T-helper 17 cell (primary cell): ENCODE measurements at places on chromosomes 1 and 21.

- no peak for DNase-seq
Observed at GRCh38 chr1:243471026-243471685, 215.3 kb downstream of the SDCCAG8 start.

- DNase-seq, result no peak
Observed at GRCh38 chr1:182786223-182786994, 3.2 kb upstream of the NPL start.

DNA sequence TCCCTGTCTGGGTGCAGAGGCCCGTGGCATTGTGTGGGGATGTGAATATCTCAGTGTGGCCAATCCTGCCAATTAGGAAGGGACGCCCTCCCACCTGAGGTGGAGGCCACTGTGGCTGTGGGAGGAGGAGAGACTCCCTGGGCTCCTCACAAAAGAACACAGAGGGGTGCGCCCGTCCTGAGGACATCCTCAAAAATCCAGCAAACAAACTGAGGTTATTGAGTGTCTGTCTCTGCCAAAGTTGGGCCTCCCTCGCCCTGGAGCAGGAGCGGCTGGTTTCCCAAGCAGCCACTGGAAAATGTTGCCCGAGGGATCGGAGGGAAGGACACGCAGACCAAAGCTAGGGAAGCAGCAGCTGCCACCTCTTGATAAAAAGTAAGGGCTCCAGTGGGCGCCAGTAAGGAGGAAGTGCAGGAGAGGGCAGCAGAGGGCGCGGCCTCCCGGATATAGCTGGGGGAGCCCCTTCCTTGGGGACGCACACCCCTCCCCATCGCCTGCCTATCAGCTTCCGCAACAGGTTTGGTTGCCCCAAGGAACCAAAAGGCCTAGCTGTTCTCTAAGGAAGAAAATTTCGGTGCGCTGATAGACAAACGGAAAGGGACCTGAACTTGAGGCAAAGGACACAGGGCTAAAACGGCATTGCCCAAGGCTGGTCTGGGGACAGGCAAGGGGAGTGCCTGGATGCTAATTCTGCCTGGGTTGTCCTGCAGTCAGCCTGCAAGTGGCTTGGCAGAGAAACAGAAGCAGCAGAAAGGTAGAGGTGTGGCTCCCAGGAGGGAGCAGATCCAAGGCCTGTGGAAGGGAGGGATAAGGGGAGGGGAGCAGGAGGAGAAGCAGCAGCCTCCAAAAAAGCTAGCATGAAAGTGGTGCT lies 1.7 kb upstream of the GRIK3 start:
- DNase-seq, result no peak

GRCh38 chr1:43530483-43531106 lies at the start of gene PTPRF:
Gene PTPRF (plus strand): TSS chr1:43530883. CDS start chr1:43545076, 14,193 bp downstream.
- no peak for DNase-seq

- DNase-seq, result no peak
Observed at GRCh38 chr1:3788756-3789420, 7.4 kb downstream of the LRRC47 start.

DNA sequence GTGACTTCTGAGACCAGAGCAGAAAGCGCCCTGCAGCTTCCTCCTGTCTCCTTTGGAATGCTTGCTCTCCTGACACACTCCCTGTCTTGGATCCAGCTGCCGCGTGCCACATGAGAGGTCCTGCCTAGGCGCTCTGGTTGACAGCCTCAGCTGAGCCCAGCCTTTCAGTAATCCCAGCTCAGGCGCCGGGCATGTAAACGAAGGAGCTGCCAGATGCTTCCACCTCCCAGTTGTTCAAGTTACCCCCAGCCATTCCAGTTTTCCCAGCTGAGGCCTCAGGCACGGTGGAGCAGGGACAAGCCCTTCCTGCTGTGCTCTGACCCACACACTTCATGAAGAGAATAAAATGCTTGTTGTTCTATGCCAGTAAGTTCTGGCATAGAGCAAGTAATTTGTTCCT lies 14.3 kb upstream of the CD34 start:
- no peak for DNase-seq

DNA sequence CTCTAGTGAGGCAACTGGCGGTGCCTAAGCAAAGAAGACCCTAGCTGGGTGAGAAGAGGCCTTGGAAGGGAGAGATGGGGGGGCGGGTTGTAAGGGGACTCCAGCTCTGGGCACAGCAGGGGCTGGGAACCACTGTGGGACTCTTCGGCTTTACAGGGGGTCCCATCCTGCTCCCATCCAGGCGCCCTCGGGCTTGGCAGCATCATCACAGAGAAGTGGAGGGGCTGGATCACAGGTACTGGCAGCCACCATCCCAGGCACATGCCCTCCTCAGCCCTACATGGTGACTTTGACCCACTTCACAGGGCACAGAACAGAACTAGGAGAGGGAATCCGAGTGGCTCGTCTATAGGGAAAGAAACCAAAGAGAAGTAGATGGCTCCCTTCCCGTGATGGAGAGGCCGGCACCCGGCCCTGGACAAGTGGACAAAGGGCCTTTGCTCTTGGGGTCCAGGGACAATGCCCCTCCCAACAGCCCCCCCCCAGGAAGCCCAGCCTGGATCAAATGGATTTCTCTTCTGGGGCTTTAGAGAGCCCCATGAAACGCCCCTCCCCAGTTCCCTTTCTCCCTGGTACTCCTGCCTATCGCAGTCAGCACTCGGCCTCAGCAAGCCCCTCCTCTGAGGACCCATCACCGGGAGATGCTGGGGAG lies 54.0 kb upstream of the ECE1 start:
- DNase-seq, result no peak

GRCh38 chr1:61160526-61160925 lies 78.2 kb downstream of the NFIA start:
- DNase-seq, result no peak

DNA sequence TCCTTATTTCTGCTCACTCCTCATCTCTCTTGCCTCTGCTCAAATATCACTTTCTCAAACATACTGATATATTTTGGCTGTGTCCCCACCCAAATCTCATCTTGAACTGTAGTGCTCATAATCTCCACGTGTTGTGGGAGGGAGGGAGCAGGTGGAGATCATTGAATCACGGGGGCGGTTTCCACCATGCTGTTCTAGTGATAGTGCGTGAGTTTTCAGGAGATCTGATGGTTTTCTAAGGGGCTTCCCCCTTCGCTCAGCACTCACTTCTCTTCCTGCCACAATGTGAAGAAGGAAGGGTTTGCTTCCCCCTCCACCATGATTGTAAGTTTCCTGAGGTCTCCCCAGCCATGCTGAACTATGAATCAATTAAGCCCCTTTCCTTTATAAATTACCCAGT lies 26.6 kb downstream of the ZBTB8OS start:
- DNase-seq, result no peak

GRCh38 chr1:183234660-183235476 lies 48.8 kb downstream of the LAMC2 start:
- DNase-seq, result no peak

GRCh38 chr21:43571976-43572375 lies 87.3 kb downstream of the HSF2BP start:
- no peak for DNase-seq

DNA sequence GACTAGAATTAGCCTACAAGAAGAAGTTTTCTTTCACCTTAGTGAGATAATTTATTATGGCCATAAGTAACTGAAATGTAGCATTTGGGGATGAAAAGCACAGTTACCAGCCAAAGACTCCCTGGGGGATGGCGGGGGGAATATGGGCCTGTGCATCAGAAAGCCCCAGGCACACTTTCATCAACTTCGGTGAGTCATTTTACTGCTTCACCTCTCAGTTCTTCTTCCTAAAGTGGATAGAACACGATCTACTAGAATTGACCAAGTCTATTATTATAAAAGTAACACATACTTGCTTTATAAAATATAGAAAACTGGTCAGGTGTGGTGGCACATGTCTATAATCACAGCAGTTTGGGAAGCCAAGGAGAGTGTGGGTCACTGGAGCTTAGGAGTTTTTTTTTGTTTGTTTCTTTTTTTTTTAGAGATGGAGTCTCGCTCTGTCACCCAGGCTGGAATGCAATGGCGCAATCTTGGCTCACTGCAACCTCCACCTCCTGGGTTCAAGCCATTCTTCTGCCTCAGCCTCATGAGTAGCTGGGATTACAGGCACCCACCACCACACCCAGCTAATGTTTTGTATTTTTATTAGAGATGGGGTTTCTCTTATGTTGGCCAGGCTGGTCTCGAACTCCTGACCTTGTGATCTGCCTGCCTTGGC lies 141.8 kb downstream of the ZZZ3 start:
- no peak for DNase-seq

DNA sequence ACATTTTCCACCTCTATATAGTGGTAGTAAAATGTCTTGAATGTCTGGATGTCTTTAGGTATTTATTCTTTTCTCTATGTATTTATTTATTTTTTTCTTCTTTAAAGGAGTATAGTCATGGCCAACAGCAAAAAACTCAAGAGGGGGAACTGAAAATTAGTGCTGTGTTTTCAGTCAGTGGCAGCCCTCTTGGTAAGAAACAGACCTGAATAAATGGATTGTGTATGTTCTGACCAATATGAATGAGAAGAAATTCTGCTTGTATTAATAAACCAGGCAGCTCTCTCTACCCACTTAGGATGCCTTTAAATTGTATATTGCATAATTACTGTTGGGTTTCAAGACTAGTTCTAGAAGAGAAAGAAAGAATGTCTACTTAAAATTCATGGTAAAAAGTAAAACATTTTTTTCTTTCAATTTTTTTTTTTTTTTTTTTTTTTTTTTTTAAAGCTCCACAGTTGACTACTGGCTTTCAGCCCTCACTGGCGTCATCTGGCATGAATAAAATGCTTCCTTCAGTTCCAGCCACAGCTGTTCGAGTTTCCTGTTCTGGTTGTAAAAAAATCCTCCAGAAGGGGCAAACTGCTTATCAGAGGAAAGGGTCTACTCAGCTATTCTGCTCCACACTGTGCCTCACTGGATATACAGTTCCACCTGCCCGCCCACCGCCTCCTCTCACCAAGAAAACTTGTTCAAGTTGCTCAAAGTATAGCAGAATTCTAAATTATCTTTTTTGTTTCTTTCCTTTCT lies 101.6 kb downstream of the ZMYM4 start:
- DNase-seq, result no peak

- no peak for DNase-seq
Observed at GRCh38 chr1:224626042-224626441, 9.9 kb downstream of the CNIH3 start.

- no peak for DNase-seq
Observed at GRCh38 chr1:11434501-11434900, 44.5 kb upstream of the DISP3 start.

DNA sequence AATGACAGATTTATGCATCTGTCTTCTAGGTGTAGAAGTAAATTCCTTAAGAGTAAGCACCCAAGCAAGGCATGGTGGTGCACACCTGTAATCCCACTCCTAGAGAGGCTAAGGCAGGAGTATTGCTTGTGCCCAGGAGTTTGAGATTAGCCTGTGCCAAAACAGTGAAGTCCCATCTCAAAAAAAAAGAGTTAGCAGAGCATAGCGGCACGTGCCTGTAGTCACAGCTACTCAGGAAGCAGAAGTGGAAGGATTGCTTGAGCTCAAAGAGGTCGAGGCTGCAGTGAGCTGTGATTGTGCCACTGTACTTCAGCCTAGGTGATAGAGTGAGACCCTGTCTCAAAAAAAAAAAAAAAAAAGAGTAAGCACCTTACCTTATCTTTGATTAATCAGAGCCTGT lies 15.1 kb upstream of the TIPRL start:
- DNase-seq, result no peak

DNA sequence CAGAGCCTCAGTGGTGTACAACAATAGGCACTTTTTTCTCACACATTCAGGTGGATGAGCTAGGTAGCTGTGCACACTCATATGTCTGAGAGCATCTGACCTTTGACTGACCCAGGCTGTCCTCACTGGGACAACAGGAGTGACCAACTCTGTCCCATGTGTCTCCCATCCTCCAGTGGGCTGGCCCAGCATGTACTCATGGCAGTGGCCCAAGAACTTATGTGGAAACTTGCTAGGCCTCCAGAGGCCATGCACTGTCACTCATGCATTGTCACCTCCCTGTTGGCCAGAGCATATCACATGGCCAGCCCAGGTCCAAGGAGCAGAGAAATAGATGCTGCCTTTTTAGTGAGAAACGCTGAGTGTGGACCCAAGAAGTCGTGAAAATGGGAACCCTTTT lies 158.8 kb downstream of the IGSF21 start:
- no peak for DNase-seq

DNA sequence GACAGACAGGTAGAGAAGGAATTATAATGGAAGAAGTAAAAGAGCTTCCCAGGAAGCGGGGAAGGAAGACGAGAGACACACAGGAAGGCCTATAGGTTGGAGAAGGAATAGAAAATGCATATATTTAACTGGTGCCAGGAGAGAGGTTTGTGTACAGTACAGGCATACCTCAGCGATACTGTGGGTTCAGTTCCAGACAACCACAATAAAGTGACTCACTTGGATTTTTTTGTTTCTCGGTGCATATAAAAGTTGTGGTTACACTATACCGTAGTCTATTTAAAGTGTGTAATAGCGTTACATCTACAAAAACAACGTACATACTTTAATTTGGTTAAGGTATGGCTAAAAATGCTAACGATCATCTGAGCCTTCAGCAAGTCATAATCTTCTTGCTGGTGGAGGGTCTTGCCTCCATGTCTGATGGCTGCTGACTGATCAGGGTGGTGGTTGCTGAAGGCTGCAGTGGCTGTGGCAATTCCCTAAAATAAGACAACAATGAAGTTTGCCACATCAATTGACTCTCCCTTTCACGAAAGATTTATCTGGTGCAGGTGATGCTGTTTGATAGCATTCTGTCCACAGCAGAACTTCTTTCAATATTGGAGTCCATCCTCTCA lies 16.0 kb downstream of the YARS1 start:
- no peak for DNase-seq

DNA sequence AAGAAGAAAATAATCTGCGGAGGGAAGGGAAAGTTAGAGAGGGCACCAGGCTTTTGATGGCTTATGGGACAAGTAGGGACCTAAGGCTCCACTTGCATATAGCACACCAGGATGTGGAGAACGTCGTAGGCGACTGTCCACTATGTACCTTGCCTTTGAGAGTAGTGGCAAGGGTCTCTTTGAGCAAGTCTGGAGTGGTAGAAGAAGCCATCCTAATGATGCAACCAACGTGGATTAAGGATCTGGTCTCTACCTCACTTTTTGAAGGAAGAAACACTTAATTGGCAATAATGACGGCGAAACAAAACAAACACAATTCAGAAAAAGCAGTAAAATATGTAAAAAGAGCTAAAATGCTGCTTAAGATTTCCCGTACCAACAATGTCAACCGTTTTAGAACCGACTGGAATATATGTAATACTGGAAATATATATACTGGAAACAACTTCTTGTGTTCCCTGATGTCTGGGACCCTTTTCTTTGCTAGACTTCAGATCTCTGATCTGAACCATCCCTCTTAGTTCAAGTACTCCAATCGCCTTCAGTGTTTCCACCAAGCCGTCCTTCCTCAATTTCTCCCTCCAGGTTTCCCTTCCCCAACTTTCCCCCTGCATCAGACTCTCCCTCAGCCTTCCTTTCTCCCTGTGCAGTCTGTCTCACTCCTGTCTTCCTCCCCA lies 821 bp upstream of the KHDRBS1 start:
- no peak for DNase-seq

GRCh38 chr1:109493227-109493626 lies 667 bp upstream of the CYB561D1 start:
- no peak for DNase-seq
